RPMI8226 (cell line): ENCODE measurements at places on chromosomes 4 and X.

GRCh38 chr4:40309250-40309774 is 25.8 kb upstream of the CHRNA9 start:
- DNase-seq = peak; percentile 84

- DNase-seq = no peak
Measured at GRCh38 chr4:77036206-77036605, 39.6 kb downstream of the CCNI start.

DNA sequence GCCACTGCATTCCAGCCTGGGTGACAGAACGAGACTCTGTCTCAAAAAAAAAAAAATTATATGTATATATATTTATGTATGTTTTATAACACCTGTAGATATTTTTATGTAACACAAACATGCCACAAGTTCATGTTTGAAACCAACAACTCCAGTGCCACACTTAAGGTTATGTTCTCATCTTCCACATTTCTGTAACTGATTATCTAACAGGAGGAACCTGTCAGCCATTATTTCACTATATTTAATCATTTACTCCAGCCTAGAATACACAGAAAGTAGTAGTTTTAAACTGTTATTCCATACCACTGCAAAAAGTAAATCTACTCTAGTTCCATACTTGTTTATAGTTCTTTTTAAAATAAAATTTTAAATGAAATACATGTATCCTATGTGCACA is 32.3 kb downstream of the MCUB start:
- no peak for DNase-seq

DNA sequence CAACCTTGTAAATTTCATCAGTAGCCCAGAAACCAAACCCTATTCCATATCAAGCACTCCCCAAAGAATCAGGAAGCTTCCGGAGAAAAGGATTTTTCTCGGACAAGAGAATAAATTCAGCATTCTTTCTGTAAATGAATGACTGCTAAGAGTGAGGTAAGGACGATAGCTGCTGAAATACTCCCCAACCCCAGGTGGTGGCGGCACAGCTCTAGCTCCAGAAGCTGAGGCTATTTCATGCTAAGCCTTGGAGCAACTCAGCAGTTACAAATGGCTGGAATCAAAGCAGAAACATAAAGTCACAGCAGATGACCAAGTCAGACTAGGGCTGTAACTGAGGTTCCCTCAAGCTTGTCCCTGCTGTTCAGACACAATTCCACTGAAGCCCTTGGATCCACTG is 13.9 kb upstream of the PCDH19 start:
- no peak for DNase-seq

GRCh38 chr4:126338548-126338947 is 1023.8 kb downstream of the FAT4 start:
- no peak for DNase-seq

GRCh38 chr4:78638337-78639172 is 87.0 kb downstream of the ANXA3 start:
- peak; percentile 34 for DNase-seq

GRCh38 chr4:14049946-14050345 is 422.4 kb upstream of the BOD1L1 start:
- no peak for DNase-seq

DNA sequence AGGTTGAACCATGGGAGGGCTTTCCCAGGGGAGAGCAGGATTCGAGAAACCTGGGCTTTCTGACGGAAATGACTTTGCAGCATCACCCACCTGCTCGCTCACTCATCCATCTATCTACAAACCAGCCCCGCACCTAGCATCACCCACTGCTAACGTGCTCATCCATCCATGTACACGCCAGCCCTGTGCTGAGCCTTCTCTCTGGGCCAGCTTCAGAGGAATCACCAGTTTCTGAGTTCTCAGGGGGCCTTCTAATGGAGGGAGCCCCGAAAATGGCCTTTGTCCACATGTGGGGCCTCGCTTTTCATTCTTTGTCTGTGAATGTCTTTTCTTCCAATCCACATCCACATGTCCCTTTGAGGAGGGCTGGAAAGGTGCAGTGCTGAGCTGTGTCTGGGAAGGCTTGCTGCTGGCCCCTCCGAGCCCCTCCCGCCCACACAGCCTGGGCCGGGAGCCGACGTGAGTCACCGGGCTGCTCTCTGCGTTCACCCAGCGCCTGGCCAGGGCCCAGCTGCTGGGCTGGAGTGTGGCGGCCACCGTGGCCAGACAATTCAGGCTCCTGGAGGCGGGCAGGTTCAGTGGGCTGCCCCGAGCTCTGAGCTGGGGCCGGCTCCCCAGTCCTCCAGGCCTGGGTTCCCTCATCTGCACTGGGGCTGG is 14.7 kb downstream of the SORCS2 start:
- no peak for DNase-seq

DNA sequence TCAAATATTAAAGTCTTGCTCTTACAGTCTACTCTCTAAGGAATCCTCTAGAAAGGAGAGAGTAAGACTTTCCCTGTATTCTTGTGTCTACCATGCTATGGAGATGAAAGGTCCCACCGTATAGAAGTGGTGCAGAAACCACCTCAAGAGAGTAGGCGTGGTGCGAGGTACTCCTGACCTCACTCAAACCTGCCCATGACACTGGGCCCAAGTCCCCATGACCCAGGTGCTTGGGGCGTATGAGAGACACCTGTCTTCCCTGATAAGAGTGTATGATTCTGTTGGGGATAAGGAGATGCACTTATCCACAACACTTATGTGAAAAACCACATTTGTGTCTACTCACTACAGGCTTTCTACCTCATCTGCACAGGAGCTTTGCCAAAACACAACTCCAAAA is 55.0 kb upstream of the STS start:
- no peak for DNase-seq

DNA sequence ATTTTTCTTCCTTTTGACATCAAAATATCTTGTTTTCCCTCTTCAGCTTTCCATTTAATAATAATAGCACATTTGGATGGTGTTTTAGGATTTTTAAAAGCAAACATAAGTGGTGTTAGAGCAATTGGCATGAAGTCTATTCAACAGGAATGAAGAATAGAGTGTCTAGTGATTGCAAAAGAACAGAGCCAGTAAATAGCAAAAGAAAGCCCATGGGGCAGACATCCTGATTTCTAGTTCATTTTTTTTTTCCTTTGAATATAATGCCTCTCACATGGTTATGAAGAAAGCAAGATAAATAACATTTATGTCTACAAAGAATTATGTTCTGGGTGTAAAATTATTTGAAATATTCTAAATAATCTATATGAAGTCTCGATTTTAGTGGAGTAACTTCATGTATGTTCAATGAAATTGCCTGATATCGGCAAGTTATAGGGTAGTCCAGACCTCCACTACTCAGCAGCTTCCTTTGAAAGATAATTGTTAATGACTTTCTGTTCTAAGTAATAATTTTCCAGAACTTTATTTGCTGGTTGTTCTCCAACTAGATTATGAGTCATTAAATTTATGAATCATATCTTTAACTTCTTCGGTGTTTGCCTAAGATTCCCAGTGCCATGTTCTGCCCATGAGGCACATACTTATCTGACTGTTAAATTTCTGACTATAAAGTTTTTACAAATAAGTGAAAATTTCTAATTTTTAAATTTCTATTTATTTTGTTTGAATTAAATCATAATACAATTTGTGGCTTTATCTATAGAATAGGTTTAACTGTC is 587.9 kb downstream of the TLL1 start:
- no peak for DNase-seq
